ENCODE measurements at places on chromosomes 5 and 9. TPM values are rescaled to one million over a fixed set of nuclear protein-coding genes. Genes with fewer than 3 reads are reported as not detected.

Gene MUSK
- total RNA-seq = not detected

Gene GTF2H2
- 45.1 TPM for total RNA-seq

Gene PDCD1LG2
- total RNA-seq = not detected

Gene OSMR
- 1.5 TPM for total RNA-seq

Gene SOX30
- 0.13 TPM for total RNA-seq

Gene PCDHA5
- total RNA-seq = 0.39 TPM

DNA sequence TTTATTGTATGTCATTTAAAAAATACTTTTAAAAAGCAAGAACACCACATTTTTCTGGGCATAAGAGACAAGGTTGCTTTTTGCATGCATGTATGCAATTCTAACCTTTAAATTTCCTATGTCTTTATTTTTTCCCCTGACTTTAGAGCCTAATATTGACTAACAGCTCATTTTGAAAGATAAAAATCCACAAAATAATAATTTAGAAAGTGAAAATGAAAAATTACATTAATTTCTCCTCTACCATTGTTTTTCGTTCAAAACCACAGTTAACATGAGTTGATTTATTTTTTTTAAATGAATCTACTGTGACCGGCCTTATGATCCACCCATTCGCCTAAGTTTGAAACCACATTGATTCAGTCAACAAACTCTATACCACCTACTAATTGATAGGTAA, 137.5 kb upstream of the CDKN2B start:
- no peaks in the 10 kb centered on the region for H3K36me3 ChIP-seq
- no peak for DNase-seq
- no peak overlapping the region for H3K4me3 ChIP-seq
- H3K4me1 ChIP-seq = no peaks in the 10 kb centered on the region

- DNase-seq = no peak
- no peak overlapping the region for H3K4me3 ChIP-seq
- no peaks in the 10 kb centered on the region for H3K36me3 ChIP-seq
These were observed 15.7 kb downstream of the FBN2 start for GRCh38 chr5:128522336-128522735.

- H3K4me3 ChIP-seq = no peak overlapping the region
- no peaks in the 10 kb centered on the region for H3K36me3 ChIP-seq
- no peaks in the 10 kb centered on the region for H3K4me1 ChIP-seq
- no peak overlapping the region for H3K27ac ChIP-seq
- no peak for DNase-seq
These were observed 524.5 kb downstream of the TMEM38B start for GRCh38 chr9:106218854-106219253.

GRCh38 chr9:2800394-2801179, 43.3 kb downstream of the PUM3 start:
- H3K4me1 ChIP-seq = no peaks in the 10 kb centered on the region
- no peak overlapping the region for H3K4me3 ChIP-seq
- no peaks in the 10 kb centered on the region for H3K27me3 ChIP-seq
- peaks cover 93% of the 10 kb centered on the region for H3K36me3 ChIP-seq
- no peak for DNase-seq

DNA sequence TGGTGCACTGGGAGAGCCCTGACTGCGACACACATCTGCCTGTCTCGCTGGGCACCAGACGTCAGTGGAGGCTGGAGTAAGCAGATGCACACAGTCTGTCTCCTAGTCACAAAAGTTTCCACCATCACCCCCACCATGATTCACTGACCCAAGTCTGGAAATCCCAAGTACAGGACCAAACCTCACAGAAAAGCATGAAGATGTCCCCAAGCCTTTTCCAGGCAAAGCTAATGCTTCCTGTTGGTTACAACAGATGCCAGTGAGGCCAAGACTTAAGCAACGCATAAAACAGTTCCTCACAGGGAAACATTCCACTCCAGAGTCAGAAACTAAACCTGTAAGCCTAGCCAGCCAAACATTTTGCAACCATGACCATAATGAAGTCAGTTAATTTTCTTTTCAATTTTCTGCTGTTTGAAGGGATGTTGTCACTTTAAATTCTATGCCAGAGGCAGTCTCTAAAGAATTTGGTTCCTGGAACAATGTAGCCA, 259.3 kb upstream of the SLC30A5 start:
- no peaks in the 10 kb centered on the region for H3K4me1 ChIP-seq
- H3K4me3 ChIP-seq = no peak overlapping the region
- DNase-seq = no peak
- H3K27me3 ChIP-seq = no peaks in the 10 kb centered on the region
- H3K36me3 ChIP-seq = no peaks in the 10 kb centered on the region

- no peak overlapping the region for H3K4me3 ChIP-seq
- H3K27ac ChIP-seq = no peak overlapping the region
- H3K4me1 ChIP-seq = no peaks in the 10 kb centered on the region
These were observed 16.0 kb upstream of the SLC25A51 start for GRCh38 chr9:37919956-37920335.

DNA sequence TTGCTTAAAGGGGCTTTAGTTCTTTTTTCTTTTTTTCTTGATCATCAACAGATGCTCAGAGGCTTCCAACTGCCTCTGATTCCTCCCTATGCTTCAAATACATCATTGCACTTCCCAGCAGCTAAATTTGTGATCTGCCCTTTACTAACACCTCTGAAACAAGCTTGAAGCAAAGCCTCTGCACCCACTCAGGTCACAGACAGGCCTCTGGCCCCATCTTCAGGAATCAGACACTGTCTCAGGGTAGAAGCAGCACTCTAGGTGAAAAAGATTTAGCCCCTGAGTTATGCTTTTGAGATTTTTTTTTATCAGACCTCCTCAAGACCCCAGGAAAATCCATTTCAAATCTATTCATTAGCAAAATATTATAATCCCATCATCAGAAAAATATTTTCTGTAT, 91.5 kb downstream of the MAMDC2 start:
- no peaks in the 10 kb centered on the region for H3K27me3 ChIP-seq
- peaks cover 4% of the 10 kb centered on the region for H3K36me3 ChIP-seq
- no peaks in the 10 kb centered on the region for H3K4me1 ChIP-seq
- DNase-seq = no peak

DNA sequence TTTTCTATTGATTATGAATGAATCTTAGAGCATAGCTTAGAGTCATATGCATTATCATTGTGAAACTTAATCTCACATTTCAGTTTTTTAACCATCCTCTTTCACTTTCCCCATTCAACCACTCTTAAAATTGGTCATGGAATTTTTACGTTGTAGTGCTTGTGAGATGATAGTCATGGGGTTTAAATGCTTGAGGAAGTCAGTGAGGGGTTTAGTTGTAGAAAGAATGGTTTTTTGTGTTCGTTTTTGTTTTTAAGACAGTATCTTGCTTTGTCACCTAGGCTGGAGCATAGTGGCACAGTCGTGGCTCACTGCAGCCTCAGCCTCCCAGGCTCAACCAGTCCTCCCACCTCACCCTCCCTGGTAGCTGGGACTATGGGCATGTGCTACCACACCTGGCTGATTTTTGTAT, 19.6 kb downstream of the UGCG start:
- H3K27ac ChIP-seq = no peak overlapping the region
- H3K27me3 ChIP-seq = no peaks in the 10 kb centered on the region
- H3K4me3 ChIP-seq = no peak overlapping the region
- no peak for DNase-seq

DNA sequence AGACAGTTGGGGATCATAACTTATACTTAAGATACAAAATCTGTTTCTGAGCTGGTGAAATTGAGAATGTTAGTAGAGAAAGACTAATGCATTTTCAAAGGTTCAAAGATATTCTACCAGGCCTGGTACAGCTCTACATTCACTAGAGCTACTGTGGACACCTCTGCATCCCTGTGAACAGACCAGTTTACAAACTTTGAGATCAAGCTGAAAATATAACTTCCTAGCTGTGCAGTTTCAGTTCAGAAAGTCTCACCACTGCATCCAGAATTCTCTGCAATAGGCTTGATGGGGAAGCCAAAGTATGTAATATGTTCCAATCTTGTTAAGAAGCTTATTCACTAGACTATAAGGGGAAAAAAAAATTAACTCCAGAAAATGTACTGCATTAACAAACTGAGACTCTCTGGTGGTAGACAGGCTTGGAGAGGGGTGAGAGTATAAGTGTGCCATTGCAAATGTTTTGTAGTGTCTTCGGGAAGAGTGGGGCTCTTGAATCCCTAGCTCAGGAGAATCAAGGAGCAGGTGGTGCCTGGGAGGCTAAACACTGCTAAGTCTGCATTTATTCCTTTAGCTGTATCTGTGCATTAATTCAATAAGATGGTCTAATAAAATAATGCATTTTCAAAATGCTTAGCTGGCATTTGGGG, 671.9 kb downstream of the NR2F1-AS1 start:
- no peak for DNase-seq
- H3K27ac ChIP-seq = no peak overlapping the region
- H3K4me1 ChIP-seq = peaks cover 5% of the 10 kb centered on the region
- no peak overlapping the region for H3K4me3 ChIP-seq

- DNase-seq = no peak
- no peaks in the 10 kb centered on the region for H3K4me1 ChIP-seq
- no peak overlapping the region for H3K4me3 ChIP-seq
- H3K36me3 ChIP-seq = no peaks in the 10 kb centered on the region
These were observed 13.5 kb upstream of the TSSK1B start for GRCh38 chr5:113448252-113448651.

DNA sequence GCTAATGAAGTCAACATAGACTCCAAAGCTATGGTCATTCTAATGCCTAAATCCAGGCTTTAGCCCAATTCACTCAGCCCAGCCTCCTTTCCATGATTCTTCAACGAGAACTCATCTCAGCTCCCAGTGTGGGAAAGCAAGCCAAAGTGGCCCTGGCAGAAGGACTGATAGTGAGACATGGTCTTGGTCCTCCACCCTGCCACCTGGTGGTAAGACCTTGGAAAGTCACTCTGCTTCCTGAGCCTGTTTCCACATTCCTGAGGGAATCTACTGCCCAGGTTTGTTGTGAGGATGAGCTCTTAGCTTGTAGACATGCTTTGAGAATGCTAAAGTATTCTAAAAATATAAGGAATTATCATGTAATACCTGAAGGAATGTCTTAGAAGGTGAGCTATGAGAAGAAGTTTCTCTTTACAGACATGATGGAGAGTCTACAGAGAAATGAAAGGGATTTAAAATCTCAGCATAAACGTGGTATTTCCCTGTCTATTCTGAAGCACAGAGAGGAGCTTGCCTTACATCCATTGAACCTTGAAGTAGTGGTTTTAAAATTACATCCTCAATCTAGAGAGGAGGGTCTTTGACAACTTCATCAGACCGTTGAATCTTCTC, 173.5 kb downstream of the TRIM32 start:
- no peak overlapping the region for H3K27ac ChIP-seq
- H3K4me3 ChIP-seq = no peak overlapping the region
- peak; percentile 85 for DNase-seq
- H3K4me1 ChIP-seq = no peaks in the 10 kb centered on the region

DNA sequence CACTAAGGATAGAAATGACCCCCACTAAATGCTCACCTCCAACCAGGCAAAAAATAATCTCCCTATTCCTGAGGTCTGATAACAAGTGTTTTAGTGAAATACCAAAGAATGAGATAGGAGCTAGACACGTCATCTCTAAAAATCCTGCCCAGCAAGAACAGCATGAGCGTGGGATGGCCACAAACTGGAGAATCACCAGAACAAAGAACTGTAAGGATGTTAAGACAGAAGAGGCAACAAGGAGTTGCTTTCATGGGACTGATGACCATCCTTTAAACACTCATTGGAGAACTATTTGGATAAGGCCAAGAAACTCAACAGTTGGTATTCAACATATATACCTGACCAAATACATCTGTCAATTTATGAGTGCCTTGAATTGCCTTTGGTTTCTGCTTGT, 113.7 kb downstream of the RASEF start:
- H3K4me3 ChIP-seq = no peak overlapping the region
- no peaks in the 10 kb centered on the region for H3K27me3 ChIP-seq
- H3K27ac ChIP-seq = no peak overlapping the region
- no peak for DNase-seq
- peaks cover 5% of the 10 kb centered on the region for H3K4me1 ChIP-seq

GRCh38 chr9:97689401-97690180, 7.5 kb downstream of the XPA start:
- no peaks in the 10 kb centered on the region for H3K27me3 ChIP-seq
- H3K4me1 ChIP-seq = no peaks in the 10 kb centered on the region
- no peak overlapping the region for H3K27ac ChIP-seq
- no peak overlapping the region for H3K4me3 ChIP-seq

Measured in H9 (cell line).